Epithelial cell of prostate (primary cell): ENCODE measurements at places on chromosomes 2 and 18.

GRCh38 chr18:9008709-9009635 is 93.5 kb upstream of the NDUFV2 start:
- DNase-seq: no peak

DNA sequence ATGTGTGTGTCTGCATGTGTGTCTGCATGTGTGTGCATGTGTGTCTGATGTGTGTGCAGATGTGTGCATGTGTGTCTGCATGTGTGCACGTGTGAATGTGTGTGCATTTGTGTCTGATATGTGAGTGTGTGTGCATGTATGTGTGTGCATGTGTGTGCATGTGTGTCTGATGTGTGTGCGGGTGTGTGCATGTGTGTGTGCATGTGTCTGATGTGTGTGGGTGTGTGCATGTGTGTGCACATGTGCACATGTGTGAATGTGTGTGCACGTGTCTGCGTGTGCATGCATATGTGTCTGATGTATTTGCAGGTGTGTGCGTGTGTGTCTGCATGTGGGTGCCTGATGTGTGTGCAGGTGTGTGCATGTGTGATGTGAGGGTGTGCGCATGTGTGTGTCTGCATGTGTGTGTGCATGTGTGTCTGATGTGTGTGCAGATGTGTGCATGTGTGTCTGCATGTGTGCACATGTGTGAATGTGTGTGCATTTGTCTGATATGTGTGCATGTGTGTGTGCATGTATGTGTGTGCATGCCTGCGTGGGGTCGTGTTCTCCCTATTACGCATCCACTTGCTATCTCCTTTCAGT is 470.1 kb upstream of the HS6ST1 start:
- DNase-seq: no peak

DNA sequence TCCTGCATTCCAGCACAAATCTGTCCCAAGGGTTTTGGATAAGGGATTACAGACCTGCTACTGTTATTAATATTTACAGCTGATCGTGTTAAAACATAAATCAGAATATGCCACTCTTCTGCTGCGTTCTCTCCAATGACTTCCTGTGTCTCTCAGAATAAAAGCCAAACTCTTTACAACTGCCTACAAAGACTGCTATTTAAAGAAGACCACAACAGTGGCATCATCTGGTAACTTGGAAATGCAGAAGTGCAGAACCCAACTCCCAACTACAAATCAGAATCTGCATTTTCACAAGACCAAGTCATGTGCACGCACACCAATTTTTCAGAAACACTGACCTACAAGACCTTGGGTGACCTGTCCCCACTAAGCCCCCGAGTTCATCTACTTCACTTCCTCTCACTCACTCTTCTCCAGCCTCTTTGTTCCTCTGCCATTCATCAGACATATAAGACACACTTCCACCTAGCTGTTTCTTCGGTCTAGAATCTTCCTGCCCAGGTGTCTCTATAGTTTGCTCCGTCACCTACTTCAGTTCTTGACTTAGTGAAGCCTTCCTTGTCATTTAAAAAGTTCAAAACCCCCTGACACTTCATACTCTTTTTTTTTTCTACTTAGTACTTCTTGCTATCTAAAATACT is 36.0 kb downstream of the CHN1 start:
- no peak for DNase-seq

DNA sequence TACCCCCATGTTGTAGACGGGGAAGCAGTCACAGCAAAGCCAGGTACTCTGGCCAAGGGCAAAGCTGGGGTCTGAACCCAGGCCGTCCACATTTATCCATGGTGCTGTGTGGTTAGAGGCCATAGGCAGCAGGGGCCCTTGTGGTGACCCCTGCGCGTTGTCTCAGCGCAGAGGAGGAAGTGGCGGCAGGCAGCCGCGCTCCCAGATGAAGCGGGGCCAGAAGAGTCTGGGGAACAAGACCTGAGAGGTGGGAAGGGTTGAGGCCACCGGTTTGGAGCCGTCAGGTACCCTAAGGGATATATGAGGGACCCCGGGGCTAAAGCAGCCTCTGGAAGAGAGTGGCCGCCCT is 770 bp downstream of the ZNF396 start:
- no peak for DNase-seq

- DNase-seq: no peak
These were observed 291.5 kb downstream of the SOX11 start for GRCh38 chr2:5983511-5984272.

DNA sequence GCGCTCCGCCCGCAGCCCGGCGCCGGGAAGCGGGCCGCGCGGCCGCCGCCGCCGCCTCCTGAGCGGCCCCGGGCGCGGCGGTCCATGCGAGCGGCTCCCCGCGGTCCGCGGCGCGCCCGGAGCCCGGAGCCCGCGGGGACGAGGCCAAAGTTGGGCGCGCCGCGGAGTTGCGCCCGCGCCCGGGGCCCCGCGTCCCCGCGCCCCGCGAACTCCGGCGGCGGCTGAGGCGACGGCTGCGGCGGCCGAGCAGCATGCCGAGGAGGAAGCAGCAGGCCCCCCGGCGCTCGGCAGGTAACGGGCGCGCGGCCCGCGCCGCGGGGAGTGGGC is 992 bp downstream of the TSHZ1 start:
- no peak for DNase-seq

DNA sequence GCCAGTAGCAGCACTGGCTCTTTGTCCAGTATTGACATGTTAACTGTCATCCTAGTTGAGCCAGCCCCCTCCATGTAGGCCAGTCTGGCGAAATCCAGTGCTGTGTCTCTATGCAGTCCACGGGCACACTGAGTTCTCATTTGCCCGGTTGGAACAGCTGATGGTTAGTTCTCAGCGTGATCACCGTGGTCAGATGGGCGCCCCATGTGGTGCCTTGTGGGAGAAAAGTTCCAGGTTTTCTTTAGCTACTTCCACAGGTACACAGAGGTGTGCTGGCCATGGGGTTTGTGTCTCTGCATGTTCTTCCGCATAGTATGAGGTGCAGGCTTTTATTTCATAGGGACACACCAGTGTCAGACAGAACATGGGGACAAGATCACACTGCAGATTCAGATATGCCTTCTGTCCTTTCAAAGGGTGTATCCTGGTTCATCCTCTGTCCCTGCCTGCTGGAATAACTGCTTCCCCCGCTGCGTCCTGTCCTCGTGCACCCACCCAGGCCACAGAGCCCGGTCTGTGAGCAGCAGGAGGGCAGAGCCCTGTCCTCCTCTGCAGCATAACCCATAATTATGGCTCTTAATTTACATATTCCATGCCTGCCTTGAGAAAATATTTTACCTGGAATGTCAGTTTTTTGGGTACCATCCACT is 334.1 kb downstream of the GBX2 start:
- no peak for DNase-seq

DNA sequence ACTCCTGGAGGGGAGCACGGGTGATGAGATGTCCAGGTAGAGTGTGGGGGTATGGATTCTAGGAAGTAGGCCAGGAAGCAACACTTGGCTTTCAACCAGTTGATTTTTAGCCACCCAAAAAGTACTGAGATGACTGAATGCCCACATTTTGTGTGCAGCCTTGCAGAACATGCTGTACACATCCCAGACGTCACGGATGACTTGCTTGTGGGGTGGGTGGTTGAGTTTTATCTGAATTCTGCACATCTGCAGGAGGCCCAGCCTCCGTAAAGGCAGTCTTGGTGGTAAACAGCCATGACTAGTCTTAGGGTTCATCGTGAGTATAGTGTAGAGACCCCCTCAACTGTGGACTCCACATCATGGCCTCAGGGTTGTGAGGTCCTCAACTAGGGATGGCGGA is 53.3 kb upstream of the CCDC195 start:
- DNase-seq: no peak

DNA sequence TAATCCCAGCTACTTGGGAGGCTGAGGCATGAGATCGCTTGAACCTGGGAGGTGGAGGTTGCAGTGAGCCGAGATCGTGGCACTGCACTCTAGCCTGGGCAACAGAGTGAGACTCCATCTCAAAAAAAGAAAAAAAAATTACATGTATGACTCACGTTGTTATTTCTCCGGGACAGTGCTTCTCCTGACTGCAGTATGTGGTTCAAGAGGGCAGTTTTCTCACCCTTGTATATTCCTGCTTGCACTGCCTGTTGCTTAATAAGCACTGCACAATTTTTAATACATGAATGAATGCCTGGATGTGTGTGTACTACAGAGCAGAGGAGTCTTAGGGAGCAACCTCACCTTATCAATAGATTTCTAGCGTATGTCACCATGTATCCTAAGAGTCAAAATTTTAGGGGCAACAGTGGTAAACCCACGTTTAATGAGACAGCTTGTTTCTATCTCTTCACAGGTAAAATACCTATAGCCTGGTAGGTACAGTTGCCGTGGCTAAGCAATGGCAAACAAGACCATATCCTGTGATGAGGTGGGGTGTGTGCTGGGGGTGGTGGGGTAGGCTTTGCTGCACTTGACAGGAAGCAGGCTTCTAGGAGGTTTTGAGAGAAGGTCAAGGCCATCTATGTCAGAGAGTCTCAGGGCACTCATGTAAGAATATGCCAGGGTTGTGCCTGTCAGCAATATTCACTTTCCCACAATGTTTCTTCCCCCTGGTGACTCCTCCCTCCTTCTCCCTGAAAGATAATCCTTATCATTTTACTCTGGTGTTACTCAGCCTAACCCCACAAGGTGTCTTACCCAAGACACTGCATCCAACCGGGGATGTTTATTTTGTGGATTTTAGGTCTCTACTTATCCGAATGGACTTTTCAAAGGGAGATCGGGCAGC is 36.9 kb upstream of the MEX3C start:
- DNase-seq: no peak

DNA sequence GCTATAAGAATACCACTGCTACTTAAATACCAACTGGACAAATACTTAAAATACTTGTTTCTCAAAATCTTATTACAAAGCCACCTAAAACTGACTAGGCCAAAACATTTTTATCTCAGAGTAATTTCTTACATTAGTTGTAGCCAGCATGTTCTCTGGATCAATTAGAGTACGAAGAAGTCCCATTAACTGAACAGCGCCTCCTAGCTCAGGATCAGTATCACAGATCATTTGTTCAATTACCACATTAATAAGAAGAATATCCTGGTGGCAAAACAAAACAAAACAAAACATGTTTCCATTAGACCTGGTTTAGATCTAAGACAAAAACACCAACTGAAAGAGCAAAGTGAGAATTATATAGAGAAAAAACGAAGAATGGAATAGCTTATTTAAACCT is 36.0 kb downstream of the PPP4R3B start:
- no peak for DNase-seq

DNA sequence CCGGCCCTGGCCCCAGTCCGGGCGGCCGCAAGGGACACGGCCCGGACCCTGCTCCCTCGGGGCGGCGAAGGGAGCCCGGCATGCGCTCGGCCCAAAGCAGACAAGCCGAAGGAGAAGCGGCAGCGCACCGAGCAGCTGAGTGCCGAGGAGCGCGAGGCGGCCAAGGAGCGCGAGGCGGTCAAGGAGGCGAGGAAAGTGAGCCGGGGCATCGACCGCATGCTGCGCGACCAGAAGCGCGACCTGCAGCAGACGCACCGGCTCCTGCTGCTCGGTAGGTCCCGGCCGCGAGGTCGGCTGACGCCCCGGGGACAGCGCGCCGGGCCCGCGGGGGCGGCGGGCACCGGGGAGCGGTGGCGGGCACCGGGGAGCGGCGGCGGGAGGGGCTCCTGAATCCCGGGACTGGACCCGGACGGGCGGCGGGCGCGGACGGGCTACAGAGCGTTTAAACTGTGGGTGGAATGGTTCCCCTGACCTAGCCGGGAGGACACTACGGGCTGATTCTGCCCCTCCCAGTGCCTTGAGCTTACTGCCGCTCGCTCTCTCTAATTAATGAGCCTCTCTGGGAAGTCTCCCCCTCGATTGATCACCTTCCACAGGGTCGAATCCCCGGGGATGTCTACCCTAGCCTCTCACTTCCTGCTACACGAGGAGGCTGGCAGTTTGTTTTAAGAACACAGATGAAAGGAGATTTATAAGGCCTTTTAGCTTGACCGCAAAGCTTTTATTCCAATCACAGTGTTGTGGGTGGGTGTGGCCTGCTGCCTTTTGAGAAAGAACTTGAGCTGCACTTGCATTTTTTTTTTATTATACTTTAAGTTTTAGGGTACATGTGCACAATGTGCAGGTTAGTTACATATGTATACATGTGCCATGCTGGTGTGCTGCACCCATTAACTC is 853 bp downstream of the GNAL start:
- no peak for DNase-seq

DNA sequence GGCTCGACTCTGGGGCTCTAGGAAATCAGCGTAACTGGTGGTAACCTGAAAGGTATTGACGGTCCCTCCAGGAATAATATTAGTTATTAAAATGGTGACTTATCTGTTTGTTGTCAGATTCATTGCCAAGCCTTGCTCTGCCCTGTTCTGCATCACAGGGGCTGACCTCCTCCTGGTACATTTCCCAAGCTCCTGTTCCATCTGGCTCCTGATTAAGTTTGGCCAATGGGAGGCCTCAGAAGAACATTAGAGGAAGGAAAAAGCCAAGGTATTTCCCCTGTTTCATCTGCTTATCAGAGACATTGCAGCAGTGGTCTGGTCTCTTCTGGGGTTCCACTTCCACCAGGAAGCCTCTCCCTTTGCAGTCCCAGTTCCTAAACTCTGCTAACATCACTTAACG is 527.0 kb downstream of the TNS1 start:
- no peak for DNase-seq

DNA sequence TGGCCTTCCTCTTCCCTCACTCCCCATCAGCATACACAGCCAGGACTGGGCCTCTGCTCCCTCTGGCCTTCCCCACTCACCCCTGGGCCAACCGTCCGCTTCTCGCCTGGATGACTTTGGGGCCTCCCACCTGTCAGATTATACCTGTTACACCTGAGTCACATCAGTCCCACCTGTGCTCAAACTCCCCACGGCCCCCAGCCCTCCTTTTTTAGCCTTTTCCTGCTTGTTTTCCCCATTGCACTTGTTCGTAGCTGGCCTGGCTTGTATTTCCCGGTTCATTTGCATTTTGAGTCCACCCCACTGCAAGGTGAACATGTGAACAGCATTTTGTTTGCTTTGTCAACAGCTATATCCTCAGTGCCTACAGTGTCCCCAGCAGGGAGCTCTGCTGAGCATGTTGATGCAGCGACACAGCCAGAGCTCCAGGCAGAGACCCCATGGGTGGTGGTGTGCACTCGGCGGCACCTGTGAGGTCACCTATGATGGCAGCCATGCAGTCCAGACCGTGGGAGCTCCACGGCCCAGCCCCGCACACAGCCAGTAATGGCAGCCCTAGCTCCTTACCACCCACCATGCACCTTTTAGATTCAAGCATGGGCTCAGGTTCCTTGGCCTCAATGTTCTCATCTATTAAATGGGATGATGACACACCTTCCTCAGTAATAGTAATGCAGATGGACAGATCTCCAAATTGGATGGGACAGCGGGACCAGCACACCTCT is 276.4 kb upstream of the HS6ST1 start:
- no peak for DNase-seq
